Natural killer cell treated with Interleukin-12 subunit alpha and Interleukin-12 subunit beta and Interleukin-15 and Interleukin-18, amount 100 ng/mL, for 72 hours (primary cell): ENCODE measurements at places on chromosomes 3 and 15. TPM values are rescaled to one million over a fixed set of nuclear protein-coding genes. Genes with fewer than 3 reads are reported as not detected.

ABHD6 gene
- 2.5 TPM for total RNA-seq

CCR4 gene
- 12.1 TPM for total RNA-seq

ADCY5 gene
- not detected for total RNA-seq

STXBP5L gene
- not detected for total RNA-seq

CLRN1 gene
- not detected for total RNA-seq

NOX5 gene
- total RNA-seq = not detected

ELL3 gene
- 0.86 TPM for total RNA-seq

DPPA4 gene
- 0.61 TPM for total RNA-seq

SLC9A9 gene
- 11.0 TPM for total RNA-seq

HTR3E gene
- total RNA-seq = not detected

GOLGA8N gene
- 150 TPM for total RNA-seq

HAPLN3 gene
- total RNA-seq = 138 TPM

GP9 gene
- total RNA-seq = not detected

SLC38A3 gene
- total RNA-seq = not detected
